ENCODE measurements at places on chromosomes 6 and 20.
A peak's percentile ranks its signal among the peaks of the same experiment; 100 is the strongest.

- DNase-seq, result no peak
These were observed 178.2 kb downstream of the SOX4 start for GRCh38 chr6:21771626-21772320.

DNA sequence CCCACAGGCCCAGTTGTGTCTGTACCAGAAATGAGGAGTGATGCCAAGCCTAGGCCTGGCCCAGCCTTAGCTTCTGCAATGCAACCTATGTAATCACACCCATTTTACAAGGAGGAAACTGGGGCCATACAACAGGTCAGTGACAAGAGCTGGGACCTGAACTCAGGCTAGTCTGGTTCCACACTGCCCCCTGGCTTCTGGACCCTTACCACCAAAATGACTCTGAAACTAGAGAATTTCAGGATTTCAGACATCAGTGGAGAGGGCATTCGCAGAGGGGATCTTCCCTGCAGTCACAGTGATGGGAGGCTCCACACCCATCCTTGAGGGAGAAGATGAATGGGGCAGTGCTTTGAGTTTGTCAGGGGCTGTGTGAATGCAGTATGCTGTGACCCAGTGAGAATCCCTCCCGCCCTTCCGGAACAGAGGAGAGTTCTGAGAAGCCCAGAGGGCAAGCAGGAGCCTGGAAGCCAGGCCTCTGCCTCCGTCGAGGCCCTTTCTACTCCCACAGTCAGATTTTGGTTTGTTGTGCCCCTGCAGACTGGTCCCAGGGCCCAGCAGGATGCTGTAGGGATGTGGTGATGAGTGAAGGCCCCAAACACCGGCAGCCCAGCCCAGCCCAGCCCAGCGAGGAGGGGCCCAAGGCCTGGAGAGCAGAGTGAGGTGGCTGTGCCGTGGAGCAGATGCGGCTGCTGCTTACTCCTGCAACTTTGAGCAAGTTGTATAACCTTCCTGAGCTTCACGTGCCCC is 48.1 kb upstream of the MYL9 start:
- DNase-seq, result no peak

- peak; percentile 30 for DNase-seq
These were observed 590 bp downstream of the RNF217 start for GRCh38 chr6:124962639-124963415.

- peak; percentile 57 for DNase-seq
These were observed 45.9 kb downstream of the FGD2 start for GRCh38 chr6:37051138-37052026.

DNA sequence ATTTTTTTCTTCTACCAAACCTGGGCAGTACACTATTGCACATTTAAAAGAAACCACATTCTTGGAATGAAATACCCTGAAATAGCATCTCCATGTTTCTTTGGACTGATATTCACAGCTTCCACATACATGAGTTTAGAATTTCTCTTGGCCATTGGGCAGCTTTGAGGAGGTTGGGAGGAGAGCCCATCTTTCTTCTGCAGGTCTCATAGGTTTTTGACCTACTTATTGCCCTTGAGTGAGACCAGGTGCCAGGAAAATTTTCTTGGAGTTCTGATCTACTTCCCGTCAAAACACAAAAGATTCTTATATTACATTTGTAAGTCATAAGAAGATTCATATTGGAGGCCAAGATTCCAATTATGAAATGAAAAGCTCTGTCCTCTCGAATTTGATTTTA is 212.0 kb downstream of the IBTK start:
- DNase-seq, result no peak

- no peak for DNase-seq
These were observed 25.7 kb downstream of the MYCT1 start for GRCh38 chr6:152723398-152723797.

- no peak for DNase-seq
These were observed 24.7 kb downstream of the POFUT1 start for GRCh38 chr20:32232326-32232886.

DNA sequence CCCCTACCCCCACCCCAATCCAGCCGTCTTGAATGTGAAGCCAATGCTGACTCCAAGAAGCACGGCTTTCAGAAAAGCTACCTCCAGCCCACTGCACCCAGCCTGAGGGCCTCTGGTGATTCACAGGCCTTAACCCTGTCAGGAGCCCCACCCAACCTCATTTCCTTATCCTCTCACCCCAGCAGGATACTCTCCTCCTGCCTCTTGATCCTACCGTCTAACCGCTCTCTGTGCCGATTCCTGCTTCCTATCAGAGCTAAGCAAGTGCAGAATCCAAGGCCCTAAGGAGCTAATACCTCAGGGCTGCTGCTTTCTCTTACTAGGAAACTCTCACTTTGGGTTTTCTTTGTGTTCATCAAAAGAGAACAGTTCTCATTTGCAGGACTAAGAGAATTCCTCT is 47.2 kb downstream of the TRERF1 start:
- DNase-seq, result no peak

GRCh38 chr6:109456710-109457561 is 1.4 kb upstream of the MICAL1 start:
- no peak for DNase-seq

DNA sequence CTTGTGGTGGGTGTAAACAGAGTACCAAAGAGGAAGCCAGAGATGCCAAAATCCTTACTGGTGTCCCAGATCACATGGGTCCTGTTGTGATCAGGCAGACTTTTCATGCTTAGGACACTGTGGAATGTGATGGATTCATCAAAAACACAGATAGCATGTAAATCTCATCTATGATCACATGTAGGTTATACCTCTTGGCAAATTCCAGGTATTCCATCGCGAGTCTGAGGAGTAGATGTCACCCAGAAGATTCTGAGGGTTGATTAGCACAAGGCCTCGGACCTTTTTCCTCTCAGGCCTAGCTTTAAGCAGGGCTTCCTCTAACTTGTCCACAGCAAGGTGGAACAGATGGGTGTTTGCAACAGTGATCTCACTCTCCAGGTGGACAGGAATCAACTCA is 28.3 kb upstream of the SSR1 start:
- no peak for DNase-seq
